Ecto neural progenitor cell (in vitro differentiated cells): ENCODE measurements at places on chromosomes 5 and 9.

DNA sequence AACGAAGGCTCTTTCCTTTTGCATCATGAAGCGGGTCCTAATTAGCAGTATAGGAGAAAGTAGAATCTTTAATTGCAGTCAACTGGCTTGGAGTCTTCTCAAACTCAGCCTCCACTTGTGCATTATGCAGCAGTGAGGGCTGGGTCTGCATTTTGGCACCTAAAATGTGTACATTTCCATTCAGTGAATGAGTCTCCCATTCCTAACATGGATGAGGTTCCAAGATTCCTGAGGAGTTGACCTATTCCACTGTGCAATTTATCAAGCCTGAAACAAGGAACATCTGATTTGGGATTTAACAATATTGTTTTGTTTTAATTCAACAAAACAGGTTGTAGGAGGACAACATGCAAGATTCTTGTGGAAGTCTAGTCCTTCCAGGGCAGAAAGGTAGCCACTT is 171.8 kb upstream of the S1PR3 start:
- no peak for DNase-seq

DNA sequence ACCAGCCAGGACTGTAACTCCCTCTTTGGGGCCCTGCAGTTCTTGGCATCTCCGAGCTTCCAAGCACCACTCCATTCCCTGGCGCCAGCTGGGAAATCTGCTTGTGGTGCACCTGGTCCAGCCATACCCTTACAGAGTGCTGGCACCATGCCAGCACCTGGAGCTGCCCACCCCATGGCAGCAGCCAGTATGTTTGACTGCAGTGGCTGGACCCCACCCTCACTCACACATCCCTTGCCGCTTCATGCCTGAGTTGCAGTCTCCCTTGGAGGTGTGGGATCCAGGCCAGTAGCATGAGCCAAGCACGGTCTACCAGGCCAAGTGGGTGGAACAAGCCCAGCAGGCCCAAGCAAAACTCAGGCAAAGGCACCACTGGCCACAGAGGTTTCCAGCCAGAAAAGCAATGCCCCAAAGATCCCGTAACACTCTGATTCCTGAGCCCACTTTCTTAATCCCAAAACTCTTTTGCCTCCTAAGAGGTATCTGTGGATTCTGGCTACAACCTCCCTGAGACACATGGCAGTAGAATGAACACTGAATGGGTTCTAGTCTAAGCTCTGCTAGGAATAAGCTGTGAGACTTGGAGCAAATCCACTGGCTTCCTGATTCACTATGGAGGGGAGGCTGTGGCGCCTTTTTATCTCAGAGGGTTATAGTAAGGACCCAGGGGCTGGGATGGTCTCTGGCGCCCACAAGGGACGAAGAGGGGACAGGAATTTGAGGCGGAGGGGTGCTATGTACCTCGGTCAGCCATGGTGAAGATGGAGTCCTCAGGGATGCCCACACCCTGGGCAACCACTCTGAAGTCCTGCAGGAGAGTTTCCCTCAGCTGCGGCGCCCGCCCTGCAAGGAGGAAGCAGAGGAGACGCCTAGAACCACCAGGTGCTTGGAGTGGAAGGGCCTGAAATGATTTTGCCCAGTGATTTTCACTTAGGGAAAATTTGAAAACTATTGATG is 5.6 kb downstream of the AMBP start:
- DNase-seq: no peak

- DNase-seq: no peak
Observed at GRCh38 chr5:135954899-135955298, at the start of gene LECT2. Gene LECT2 (minus strand): TSS chr5:135954983. CDS start chr5:135954833, 150 bp downstream.

- DNase-seq: no peak
Observed at GRCh38 chr9:113139953-113140352, 10.9 kb upstream of the SLC31A2 start.

GRCh38 chr5:134127376-134127861 is 12.9 kb downstream of the TCF7 start:
- DNase-seq: no peak
